ENCODE measurements at places on chromosomes 5 and 9.

DNA sequence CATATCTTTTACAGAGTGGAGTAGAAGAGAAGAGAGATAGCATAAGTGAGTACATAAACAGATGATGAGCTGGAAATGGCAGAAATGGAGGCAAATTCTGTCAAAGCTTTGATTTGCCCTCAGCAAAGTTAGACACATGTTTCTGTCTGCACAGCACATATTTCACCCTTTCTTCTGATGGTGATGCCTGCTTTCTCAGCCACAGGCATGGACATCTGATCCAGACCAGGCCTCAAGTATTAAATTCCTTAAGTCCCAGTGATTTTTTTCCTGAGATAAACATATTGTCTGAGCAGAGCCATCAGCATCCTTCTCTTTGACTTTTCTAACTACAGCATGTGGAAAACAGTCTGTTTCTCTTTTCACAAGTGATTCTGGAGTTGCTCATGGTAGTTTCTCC is 409.8 kb downstream of the MAN2A1 start:
- no peak for DNase-seq

GRCh38 chr9:129006328-129007034 is 21.6 kb downstream of the SH3GLB2 start:
- DNase-seq = peak; percentile 66

DNA sequence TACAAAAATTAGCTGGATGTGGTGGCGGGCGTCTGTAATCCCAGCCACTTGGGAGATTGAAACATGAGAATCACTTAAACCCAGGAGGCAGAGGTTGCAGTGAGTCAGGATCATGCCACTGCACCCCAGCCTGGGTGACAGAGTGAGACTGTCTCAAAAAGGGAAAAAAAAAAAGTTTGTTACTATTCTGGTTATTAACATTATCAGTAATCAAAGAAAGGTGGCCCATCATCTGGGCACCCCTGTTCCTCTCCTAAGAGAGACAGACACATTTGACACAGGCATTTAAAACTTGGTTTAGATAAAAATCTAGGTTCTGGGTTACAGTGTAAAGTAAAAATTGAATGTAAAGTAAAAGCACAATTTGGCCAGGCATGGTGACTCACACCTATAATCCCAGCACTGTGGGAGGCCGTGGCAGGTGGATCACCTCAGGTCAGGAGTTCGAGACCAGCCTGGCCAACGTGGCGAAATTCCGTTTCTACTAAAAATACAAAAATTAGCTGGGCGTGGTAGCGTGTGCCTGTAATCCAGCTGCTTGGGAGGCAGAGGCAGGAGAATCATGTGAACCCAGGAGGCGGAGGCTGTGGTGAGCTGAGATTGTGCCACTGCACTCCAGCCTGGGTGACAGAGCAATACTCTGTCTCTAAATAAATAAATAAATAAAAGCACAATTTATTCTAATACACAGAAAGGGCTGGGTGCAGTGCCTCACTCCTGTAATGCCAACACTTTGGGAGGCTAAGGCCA is 16.7 kb upstream of the PHYHD1 start:
- DNase-seq = no peak

DNA sequence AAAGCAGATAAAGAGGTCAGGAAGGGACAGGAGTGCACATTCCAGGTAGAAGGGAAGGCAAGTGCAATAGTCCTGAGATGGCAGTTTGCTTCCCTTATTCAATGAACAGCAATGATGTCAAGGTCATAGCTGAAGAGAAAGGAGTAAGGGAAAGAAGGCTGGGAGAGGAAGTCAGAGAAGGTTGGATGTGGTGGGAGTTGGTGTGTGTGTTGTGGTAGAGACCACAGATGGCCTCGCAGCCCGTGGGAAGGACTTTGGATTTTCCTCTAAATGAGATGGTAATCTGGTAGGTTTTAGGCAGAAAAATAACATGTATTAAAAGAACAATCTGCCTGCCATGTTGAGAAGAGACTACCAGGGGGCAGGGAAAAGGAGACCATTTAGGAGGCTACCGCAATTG is 25.1 kb upstream of the LPAR1 start:
- DNase-seq = no peak

- DNase-seq = no peak
These were observed 93.0 kb downstream of the CCDC192 start for GRCh38 chr5:127796211-127796610.

- DNase-seq = no peak
These were observed 447.4 kb upstream of the WWC1 start for GRCh38 chr5:167843881-167844572.

DNA sequence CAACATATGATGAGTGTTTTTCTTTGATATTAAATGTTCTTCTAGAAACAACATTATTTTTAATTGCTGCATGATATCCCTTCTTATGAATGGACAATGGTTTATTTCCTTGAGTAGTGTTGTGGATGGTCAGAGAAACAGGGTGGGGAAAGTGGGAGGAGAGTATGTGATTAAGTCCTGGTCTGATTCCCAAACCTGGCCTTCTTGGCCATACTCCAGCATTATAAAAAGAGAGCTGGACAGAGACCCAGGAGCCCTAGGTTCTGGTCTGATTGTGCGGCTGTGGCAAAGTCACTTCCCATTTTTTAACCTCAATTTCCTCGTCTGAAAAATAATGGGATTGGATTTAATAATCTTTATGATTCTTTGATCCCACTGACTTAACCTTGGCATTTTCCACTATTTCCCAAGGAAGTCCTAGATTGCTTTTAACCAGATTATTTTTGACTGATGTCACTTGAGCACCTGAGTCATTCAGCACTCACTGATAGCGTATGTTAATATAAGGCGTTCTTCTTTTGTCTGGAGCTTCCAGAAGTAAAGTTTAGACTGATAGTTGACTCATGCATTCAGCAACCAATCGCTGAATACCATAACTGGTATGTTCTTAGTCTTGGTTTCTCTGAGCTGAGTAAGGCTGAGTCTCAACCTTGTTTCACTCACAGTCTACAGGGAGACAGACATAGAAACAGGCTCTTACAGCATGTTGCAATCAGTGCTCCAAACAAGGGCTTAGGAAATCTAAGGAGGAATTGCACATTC is 26.2 kb downstream of the OSMR start:
- no peak for DNase-seq

- no peak for DNase-seq
These were observed 1.9 kb upstream of the TMEM171 start for GRCh38 chr5:73118391-73118973.

- DNase-seq = no peak
These were observed 62.4 kb downstream of the ERGIC1 start for GRCh38 chr5:172896465-172896864.

DNA sequence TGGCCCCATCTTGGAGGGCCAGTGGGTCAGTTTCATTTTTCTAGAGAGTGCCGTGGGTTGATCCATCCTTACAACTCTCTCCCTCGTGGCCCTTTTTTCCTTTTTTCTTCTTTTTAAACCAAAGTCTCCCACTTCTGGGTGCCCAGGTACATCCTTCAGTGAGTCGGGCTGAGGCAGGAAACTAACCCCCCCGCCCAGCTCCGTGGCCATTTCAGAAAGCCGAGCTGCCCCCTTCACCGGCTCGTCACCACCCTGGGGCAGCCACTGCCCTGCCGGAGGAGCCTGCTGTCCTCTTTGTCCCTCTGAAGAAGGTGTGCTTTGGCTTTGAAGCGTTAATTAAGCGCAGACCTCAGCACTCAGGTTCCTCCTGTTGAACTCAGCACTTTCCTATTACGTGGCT is 5.2 kb downstream of the CFAP77 start:
- no peak for DNase-seq

DNA sequence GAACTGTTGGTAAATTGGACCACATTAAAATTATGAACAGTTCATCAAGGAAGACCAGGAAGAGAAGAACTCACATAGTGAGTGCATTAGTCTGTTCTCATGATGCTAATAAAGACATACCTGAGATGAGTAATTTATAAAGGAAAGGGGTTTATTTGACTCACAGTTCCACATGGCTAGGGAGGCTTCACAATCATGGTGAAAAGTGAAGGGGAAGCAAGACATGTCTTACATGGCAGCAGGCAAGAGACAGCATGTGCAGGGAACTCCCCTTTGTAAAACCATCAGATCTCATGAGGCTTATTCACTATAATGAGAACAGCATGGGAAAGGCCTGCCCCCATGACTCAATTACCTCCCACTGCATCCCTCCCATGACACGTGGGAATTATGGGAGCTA is 135.9 kb upstream of the MAN2A1 start:
- DNase-seq = no peak

GRCh38 chr5:73306741-73307275 is 133.8 kb downstream of the TMEM174 start:
- no peak for DNase-seq
